ENCODE measurements at places on chromosomes 1 and 21.

- DNase-seq, result peak; percentile 52
Measured at GRCh38 chr21:35236090-35236489, 187.0 kb upstream of the RUNX1 start.

- DNase-seq, result no peak
Measured at GRCh38 chr1:201748335-201748734, 80.6 kb upstream of the IPO9 start.

DNA sequence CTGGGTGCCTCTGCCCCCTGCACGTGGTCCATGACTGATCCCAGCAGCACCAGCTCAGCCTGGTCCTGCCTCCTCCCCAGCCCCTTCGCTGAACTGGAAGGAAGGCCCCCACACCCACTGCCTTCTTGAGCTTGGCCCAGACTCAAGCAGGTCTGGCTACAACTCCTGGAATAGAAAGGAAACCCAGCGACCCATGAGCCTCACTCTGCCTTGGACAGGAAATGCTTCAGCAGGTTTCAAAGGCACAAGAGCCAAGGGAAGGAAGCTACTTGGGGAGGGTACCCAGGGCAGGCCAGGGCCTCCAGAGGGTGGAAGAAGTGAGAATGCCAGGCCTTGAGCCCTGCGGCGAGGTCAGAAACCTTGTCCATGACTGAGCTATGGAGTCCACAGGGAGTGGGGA is 35.9 kb upstream of the RD3 start:
- DNase-seq, result no peak

- DNase-seq, result no peak
Measured at GRCh38 chr1:229883504-229884200, 183.4 kb upstream of the GALNT2 start.

- no peak for DNase-seq
Measured at GRCh38 chr1:15764269-15764764, 5.7 kb downstream of the FBLIM1 start.

GRCh38 chr21:42550817-42551216 is 37.2 kb downstream of the SLC37A1 start:
- no peak for DNase-seq

- DNase-seq, result no peak
Measured at GRCh38 chr1:222223010-222223409, 324.9 kb downstream of the HHIPL2 start.

DNA sequence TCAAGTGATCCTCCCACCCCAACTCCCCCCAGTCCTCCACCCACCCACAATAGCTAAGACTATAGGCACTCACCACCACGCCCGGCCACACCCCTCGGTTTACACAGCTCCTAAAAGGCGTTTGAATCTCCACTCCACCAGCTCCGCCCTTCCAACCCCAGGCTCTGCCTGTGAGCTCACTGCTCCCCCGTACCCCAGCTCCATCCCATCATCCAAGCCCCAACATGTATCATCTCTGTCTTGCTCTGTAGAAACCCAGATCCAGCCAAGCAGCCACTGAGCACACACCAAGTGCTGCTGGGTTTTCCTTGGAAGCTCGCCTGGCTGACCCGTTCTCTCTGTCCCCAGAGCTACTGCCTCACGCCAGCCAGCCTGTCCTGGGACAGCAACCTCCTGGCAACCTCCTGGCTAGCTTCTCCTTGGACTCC is 12.0 kb upstream of the S100A2 start:
- DNase-seq, result no peak

- DNase-seq, result peak; percentile 7
Measured at GRCh38 chr1:21703318-21703963, 34.3 kb upstream of the RAP1GAP start.

DNA sequence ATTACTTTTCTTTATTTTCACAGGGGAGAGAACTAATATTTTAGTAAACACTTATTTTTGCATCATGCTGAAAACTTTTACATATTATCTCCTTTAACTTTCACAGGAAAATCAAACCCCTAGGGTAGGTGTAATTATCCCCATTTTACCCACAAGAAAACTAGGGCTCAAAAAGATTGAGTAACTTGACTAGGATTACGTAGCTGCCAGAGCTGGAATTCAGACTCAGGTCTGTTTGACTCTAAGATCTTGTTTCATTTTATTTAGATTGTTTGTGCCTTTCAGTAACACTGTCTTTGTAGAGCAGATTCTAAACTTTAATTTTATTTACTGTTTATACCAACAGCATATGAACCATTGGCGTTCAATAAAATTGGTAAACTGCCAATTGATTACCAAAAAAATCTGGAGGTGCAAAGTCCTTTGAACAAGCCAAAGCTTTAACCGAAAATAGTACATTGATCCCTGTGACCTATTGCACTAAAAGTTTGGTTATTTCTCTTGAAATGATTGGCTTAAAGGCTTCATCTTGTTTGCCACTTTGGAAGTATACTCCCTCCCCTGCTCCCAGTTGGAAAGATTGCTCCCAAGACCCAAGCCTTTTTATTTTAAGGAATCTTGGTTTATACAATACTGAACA is 71.0 kb upstream of the WDR26 start:
- no peak for DNase-seq

DNA sequence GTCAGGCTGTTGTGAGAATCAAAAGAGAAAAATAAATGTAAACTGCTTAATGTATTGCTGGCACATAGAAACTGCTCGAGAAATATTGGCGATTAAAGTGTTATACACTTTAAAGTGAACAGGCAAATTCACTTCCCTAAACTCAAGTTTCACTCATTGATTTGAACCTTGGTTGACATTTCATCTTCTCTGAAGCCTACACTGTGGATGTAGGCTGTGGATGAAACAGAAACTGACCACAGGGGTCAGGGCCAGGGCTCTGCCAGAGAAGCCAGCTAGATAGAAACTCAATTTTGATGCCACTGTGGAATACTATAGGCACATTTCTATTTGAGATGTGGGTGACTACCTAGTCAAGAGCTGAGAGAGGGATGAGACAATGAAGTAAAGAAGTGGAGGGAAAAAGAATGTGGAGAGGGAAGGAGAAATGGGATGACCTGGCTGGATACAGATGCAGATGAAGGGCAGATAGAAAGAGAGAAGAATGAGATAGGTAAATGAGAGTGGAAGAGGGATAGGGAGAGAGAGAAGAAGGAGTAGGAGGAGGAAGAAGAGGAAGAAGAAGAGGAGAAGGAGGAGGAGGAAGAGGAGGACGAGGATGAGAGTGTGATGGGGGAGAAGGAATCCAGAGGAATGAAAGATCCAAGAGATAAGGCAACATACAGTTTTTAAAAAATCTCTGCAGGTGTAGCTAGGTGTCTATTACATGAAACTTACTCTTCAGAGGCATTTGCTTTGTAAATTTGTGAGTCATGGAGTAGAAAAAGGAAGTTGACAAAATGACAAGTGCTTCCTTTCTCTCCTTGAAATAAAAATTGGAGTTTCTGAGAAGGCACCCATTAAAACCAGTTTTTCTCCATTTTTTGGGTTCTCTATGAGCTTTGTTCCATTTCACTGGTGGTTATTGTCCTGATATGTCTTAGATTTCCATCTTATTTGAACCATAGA is 17.4 kb upstream of the CD1D start:
- DNase-seq, result peak; percentile 82

DNA sequence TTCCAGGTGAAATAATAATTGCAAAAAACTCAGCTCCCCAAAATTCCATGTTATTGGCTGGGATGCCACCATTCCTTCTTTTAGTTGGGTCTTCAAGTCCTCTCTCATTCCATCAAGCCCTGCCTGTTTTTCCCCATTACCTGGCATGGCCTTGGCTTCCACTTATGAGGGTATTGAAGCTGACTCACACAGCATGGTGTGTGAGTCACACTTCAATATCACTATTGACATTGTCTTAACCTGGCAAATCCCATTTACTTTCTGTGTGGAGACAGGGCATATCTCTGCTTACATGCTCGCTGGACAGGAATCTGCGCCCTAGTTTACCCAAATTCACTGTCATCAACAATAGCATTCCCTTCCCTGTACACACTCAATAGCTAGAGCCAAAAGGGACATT is 1806.8 kb downstream of the BRINP3 start:
- no peak for DNase-seq

DNA sequence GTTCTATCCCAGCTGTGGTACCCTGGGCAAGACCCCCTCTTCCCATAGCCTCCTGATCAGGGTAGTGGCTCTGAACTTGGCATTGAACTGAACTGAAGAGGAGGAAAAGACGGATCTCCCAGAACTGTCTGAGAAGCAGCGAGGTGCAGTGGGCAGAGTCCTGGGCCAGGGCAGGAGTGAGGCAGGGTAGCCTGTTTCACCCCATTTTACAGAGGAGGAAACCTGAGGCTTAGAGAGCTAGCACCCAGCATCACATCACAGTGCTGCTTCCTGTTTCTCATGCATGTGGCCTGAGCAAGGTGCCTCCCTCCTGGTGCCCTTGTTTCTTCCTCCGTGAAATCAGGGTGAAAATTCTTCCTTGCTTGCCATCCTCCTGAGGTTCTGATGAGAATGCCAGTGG is 17.1 kb downstream of the ZNF362 start:
- DNase-seq, result no peak

- no peak for DNase-seq
Measured at GRCh38 chr1:226325178-226325577, 16.2 kb upstream of the LIN9 start.

- DNase-seq, result no peak
Measured at GRCh38 chr1:235854347-235854746, 12.4 kb downstream of the LYST start.

DNA sequence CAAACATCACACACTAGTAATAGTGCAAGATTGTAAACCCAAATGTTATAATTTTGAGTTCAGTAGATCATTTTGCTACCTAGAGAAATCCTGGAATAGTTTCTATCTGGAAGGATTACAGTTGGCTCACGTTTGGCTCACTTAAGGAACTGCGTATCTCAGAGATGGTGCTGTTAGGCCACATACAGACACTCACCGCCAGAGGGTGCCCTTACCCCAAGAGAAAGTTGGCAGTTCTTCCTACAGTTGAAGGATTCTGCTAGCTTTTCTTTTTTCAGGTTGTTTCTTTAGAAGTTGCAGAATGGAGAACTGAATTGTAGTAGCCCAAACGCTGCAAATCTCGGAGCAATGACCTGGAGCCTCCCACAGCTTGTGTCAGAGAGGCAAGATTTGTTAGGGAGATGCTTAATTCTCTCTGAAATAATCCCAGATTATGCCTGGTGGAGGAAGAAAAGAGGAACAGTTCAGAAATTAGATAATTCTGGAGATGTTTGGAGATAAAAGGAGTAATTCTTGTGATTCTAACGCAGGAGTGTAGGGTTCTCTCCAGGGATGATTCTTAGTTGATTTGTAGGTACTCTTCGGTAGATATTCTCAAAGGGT is 87.9 kb upstream of the PAPPA2 start:
- DNase-seq, result peak; percentile 72

DNA sequence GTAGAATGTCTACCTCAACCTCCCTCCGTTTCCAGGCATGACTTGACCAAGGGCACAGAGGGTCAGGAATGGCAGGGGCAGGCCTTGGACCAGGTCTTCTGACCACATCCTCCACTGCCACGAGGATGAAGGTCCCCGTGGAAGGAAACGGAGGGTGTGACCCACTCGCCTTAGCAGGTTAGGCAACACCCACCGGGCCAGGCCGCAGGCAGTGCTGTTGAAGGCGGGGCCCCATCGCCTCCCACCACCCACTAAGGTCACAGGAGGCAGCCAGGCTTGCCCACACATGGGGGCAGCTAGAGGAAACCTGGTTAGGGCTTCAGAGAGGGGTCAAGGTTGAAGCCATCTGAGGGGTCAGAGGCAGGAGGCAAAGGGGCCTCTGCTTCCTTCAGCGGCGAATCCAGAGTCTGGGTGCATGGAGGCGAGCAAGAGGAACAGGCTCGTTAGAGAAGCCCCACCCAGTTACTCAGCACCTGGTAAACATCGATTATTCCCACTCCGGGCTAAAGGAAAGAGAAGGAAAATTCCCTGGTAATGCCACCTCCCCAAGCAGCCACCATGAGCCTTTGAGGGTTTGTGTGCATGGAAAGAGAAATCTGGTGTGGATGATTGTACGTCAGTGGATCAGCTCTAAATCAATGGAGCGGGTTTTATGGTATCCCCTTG is 37.0 kb downstream of the RIPK4 start:
- DNase-seq, result no peak

DNA sequence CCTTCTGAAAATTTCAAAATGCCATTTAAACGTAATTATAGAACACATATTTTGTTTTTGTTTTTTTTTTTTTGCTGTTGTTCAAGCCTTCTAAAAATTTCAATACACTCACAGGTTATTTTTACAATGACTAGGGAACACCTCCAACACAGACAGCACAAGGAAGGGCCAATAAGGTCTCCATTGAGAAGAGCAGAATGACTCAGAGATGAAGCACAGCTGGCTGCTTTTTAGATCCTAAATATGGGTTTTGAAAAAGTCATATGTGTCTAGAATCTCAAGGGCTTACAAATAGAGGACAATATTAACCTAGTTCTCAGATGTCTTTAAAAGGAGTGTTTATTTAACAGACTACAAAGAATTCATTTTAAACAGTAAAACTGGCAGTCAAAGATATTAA is 104.6 kb downstream of the NEGR1 start:
- no peak for DNase-seq

- peak; percentile 84 for DNase-seq
Measured at GRCh38 chr1:39230261-39231190, 26.0 kb downstream of the MACF1 start.

- no peak for DNase-seq
Measured at GRCh38 chr1:19750101-19750881, 49.4 kb downstream of the TMCO4 start.

- DNase-seq, result no peak
Measured at GRCh38 chr1:8162168-8162567, 136.1 kb upstream of the ERRFI1 start.

- DNase-seq, result no peak
Measured at GRCh38 chr1:36471830-36472641, 7.9 kb upstream of the MRPS15 start.

DNA sequence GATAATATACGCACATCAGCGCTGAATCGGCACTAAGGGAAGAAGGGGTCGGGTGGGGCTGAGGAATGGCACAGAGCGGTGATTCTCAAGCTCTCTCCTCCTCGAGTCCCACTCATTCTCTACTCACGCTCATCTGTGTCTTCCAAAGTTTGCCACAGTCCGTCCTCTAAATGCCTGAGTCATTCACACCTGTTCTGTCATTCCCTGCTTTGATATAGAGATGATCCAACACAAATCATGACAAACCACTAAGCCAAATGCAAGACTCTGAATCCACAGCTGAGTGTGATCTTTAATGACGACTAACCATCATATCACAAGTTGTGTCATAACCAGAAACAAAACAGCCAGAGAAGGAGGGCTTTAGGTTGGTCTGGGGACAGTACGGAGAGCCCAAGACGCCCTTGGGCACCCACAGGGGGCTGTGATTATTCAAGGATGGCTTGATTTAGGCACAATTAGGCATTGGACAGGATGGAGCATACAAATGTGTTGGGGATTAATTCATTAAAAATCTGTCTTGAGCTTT is 501.5 kb downstream of the KIF26B start:
- no peak for DNase-seq

DNA sequence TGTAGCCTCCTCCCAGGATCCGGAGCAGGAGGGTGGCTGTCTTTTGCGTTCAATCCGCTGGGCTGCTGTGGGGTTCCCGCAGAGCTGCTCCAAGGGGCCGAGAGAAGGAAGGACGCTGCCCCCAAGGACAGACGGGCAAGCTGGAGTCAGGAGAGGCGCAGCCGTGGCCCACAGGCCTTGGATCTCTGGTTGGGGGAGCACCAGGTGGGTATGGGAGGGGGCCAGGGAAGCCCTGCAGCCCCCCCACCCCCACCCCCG is 15.9 kb upstream of the SKI start:
- no peak for DNase-seq

- DNase-seq, result no peak
Measured at GRCh38 chr1:154837034-154837671, 32.9 kb downstream of the KCNN3 start.

Measured in suppressor macrophage treated with lipopolysaccharide for 4 hours (primary cell).